NCI-H187 treated with DMSO at 0.1 percent for 48 hours (cell line): ENCODE measurements at places on chromosomes 7 and 10.

DNA sequence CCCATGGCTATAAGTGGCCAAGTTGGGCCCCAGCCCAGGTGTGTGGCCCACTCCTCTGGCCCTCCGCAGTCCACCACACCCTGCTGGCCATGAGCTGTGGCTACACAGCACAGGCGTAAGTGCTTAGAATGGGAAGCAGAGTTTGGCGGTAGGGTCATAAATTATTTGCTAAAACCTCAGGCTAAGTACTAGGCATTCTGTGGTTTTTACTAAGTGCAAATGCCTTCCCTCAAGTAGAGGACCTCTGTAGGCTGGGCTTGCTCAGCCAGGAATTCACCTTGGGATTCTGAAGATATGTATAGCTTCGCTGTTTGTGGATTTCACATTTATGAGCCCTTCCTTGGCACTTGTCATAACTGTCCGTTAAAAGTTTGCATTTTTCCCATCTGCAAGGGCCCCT is 44.8 kb upstream of the LOXL4 start:
- no peak for DNase-seq

DNA sequence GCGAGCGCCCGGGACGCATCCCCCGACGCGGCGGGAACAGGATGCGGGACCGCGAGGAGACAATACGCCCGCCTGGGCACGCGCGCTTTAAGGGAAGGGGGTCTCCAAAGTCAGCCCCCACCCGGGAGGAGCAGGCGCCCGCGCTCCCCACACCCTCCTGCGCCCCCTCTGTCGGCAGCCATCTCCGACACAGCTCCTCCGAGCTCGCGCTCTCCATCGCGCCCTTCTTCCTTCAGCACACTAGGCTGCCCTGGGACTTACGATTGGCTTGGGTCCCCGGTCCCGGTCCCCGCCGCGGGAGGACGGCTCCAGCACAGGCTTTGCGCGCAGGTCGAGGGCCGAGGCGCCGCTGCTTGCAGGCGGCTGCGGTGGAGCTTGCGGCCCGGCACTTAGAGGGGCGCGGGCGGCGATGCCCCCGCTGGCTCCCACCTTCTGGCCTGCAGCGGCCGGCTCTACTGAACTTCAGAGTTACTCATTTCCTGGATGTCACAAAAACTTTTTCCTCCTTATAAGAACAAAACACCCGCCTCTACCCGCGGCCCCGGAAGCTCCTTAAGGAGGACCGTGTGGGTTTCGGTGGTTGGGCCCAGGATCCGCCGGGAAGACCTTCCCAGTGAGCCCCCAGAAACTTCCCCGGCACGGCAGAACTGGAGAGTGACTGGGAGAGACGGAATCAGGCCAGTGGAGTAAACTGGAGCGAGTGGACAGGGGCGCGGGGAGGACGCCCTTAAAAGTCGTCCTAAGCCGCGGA is at the start of gene ITPRIP:
Gene ITPRIP, minus strand, starts transcription at position 481 of the 751 bp plus-strand sequence. CDS start 22,414 bp downstream, outside the sequence.
- no peak for DNase-seq

- no peak for DNase-seq
Measured at GRCh38 chr10:119542988-119543813, 682 bp upstream of the RGS10 start.

DNA sequence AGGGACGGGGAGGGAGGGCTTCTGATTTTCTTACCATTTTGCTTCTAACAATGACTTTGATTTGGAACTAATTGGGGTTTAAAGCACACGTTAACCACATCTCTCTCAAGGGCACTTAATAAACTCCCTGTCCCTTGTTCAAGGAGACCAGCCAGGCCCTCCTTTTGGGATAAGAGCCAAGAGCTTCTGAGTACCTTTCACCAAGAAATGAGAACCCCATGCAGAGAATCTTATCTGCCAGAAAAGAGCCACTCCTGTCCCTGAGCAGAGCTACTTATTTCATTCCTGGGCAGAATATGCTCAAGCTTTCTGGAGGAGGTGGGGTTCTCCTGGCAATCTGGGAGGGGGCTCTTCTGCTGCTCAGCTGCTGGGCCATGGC is 574.6 kb downstream of the GALNT17 start:
- DNase-seq: no peak

DNA sequence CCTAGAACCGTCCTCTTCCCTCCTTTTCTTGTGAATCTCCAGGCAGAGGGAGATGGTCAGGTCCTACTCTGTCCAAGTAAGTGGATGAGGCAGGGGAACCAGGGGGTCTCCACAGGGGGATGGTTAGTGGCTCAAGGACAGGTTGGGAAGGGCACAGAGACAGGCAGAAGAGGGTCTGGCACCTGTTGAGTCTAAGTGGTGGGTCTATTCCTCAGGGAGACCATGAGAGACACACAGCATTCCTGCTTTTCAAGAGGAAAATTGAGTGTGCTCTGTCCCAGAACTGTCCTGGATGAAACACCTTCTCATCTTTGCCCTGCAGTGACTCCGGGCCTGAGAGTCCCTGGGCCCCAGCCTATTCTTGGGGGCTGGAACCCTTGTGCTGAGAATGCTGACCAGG is 184.8 kb upstream of the GALNT17 start:
- DNase-seq: no peak
